ENCODE measurements at places on chromosomes 2 and 18. TPM values are rescaled to one million over a fixed set of nuclear protein-coding genes. Genes with fewer than 3 reads are reported as not detected.

NT5DC4 gene
- 0.53 TPM for total RNA-seq

DSC3 gene
- total RNA-seq: 0.24 TPM

TTR gene
- total RNA-seq: not detected

CERKL gene
- total RNA-seq: 1.7 TPM

LOXL3 gene
- total RNA-seq: 12.1 TPM

INHBB gene
- total RNA-seq: 5.2 TPM

AQP12A gene
- not detected for total RNA-seq

ICOS gene
- total RNA-seq: 3.0 TPM

CCDC148 gene
- 2.8 TPM for total RNA-seq

PLGLB1 gene
- 2.7 TPM for total RNA-seq

ALPI gene
- not detected for total RNA-seq

MOB4 gene
- total RNA-seq: 21.3 TPM

CD207 gene
- total RNA-seq: 3.0 TPM

SUCLG1 gene
- total RNA-seq: 58.9 TPM

GPR39 gene
- 11.2 TPM for total RNA-seq

CAB39 gene
- total RNA-seq: 78.7 TPM

CENPA gene
- 1.7 TPM for total RNA-seq

ACTG2 gene
- total RNA-seq: 22.2 TPM

LOXHD1 gene
- 2.9 TPM for total RNA-seq

C2orf78 gene
- total RNA-seq: not detected

SERPINB10 gene
- total RNA-seq: not detected

IL36RN gene
- total RNA-seq: not detected

GYPC gene
- total RNA-seq: 92.6 TPM

UGT1A4 gene
- not detected for total RNA-seq

TNFAIP6 gene
- 2.1 TPM for total RNA-seq

FEV gene
- not detected for total RNA-seq

FIGLA gene
- total RNA-seq: not detected

C2orf80 gene
- total RNA-seq: not detected

G6PC2 gene
- total RNA-seq: not detected

POU3F3 gene
- not detected for total RNA-seq

OSR1 gene
- 15.5 TPM for total RNA-seq

Data from lower lobe of right lung (tissue), 2 donors.